ENCODE measurements at places on chromosomes 5 and 9.

- DNase-seq, result no peak
These were observed 71.4 kb downstream of the SEMA4D start for GRCh38 chr9:89426384-89426961.

DNA sequence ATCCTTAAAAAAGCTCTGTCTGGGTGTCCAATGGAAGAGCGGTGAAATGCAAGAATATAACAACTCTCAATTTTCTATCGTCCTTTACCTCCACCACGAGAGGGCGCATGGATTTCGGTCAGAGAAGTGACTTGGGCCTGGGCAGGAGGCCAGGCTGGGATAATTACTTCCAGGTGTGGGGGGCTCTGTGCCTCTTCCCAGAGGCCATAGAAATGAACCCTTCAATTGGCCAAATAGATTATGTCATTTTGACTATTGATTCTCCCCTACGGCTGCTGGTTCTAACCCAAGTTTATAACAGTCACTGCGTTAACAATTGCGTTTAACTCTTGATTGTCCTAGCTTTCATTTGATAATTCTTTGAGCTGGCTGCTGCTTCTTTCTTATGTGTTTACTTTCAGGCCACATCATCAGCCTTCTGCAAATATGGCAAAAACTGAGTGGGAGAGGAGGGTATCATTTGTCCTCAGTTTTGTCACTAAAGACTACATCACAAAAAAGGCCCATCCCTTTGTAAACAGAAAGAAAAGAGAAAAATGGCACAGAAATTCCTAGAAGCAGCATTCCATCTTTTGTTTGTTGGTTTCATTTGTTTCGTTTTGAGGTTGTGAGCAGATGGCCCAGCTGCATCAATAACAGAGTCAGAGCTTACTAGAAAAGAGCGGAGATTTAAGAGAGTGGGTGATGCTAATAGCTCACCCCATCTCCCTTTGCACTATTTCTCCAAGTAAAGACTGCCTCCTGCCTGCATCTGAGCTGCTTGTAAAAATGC, 45.4 kb upstream of the ZFR start:
- DNase-seq, result peak; percentile 87

DNA sequence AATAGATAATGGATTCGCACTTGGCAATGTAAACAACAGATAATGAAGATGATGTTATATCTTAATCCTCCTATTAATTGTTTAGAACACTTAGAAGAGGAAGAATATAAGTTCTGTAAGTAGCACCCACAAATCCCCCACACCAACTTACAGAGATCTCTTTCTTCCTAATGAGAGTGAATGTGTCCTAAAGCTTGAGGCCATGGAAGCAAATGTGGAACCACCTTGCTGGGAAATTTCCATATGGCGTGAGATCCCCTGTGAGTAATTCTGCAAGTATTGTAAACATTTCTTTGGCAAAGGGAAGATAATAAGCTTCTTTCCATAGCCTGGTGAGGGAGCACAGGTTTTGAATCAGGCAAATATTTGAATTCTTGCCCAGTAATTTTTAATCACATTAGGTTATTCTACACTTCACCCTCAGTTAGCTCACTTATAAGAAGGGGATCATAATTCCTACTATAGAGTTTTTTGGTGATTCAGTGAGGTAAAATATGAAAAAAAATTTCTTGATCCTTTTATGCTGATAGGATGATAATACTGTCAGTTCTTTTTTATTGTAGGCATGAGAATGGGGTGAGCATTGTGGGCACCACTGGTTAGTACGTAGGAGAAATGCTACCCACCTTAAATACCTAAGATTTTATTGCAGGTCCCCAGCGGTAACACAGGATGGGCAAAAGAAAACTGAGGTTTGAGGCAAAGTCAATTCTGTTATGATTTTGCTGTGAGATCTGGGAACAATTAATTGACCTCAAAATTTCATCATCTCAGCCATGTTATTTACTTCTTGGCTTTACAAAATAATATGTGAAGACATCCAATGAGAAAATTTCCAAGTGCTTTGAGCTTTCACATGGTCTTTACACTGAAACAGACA, 574.8 kb downstream of the PSAT1 start:
- peak; percentile 95 for DNase-seq

DNA sequence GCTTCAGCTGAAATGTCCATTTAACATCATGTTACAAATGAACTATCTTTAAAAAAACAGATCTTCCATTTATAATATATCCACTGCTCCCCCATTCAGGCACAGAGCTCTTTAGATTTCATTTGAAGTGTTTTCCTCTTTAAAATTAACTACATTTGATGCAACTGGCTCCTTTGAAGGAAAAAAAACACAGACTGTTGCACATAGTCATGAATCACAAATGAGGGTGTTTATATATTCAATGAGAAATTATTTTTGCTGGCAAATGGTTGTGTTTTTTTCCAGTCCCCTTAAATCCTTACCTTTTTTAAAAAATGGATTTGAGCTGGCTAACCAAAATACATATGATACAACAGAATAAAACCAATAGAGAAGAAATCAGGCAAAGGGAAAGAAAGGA, 240.4 kb downstream of the FBXL7 start:
- no peak for DNase-seq

- no peak for DNase-seq
These were observed 393.0 kb downstream of the NTRK2 start for GRCh38 chr9:85062385-85063022.

All from AG10803 (cell line).